Activated CD4-positive, alpha-beta T cell treated with anti-CD3 and anti-CD28 coated beads, Interleukin-2, amount 50 U/mL, for 4 hours (primary cell): ENCODE measurements at places on chromosomes 16 and 17.

DNA sequence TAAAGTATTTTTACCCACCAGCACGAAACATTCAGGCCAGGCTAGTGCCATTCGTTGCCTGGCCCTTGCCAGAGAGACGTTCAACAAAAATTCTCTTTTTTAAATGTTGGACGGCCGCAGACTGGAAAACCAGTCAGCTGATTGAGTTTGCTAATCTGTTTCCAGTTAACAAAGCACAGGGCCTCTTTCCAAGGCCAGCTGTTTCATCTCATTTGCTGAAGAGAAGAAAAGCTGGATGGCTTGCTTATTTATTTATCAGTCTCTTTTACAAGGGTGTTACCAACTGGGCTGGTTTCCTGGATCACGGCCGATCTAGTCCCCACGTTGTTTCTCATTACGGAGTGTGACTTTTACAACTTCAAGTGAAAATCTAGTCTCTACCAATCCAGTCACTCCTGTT, 418.7 kb upstream of the DYNLRB2 start:
- DNase-seq, result no peak

- peak; percentile 65 for DNase-seq
Observed at GRCh38 chr17:63425483-63425882, 20.6 kb downstream of the CYB561 start.

DNA sequence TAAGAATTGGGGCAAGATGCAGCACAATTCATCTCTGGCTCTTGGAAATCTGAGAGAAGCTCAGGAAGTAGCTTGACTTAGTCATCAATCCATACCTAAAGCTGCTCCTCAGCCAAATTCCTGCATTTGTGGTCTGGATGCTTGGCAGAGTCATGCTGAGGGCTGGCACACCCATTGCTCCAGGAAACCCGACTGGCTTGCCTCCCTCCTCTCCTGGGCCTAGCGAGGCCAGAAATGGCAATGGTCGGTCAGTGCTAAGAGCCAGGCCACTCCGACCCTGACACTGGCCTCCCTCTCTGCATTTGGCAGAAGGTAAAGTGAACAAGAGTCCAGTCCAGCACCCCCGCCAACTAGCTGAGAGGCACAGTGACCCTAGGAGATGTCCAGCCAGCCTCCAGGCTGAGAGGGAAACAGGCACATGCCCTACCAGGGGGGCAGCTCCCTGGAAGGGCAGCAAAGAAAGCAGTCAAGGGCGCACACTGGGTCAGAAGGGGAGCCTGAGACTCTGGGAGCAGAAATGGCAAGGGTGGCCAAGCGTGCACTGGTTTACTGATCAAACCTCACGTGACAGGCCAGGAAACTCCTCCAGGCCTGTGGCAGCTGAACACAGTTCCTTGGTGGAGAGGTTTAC, 10.0 kb downstream of the POLDIP2 start:
- DNase-seq, result no peak

DNA sequence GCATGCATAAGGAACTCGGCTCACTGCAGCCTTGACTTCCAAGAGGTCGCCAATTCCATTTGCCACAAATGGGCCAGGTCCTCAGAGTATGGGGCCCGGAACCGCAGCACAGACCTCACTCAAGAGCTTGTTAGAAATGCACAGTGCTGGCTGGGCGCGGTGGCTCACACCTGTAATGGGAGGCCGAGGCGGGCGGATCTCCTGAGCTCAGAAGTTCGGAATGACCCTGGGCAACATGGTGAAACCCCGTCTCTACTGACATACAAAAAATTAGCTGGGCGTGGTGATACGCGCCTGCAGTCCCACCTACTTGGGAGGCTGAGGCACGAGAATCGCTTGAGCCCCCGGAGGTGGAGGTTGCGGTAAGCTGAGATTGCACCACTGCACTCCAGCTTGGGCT, 19.6 kb upstream of the N4BP1 start:
- DNase-seq, result no peak

DNA sequence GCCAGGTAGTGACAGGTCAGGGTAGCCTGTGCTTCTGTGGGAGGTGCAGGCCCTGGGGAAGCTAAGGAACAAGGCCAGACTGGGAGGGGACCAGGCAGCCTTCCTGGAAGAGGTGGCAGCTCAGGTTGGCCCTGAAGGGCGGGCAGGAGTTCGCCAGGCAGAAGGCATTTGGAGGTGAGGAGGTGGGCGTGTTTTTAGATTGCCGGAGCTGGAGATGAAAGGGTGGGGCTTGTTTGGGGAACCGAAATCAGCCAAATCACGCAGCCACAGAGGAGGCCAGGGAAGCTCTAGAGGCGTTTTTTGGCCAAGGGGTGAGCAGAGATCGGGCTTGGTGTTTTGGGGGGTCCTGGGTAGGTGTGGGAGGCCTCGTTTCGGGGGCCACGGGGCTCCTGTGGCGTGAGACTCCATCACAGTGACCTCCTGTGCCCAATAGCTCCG, 7.6 kb downstream of the ADCY7 start:
- DNase-seq, result peak; percentile 26

DNA sequence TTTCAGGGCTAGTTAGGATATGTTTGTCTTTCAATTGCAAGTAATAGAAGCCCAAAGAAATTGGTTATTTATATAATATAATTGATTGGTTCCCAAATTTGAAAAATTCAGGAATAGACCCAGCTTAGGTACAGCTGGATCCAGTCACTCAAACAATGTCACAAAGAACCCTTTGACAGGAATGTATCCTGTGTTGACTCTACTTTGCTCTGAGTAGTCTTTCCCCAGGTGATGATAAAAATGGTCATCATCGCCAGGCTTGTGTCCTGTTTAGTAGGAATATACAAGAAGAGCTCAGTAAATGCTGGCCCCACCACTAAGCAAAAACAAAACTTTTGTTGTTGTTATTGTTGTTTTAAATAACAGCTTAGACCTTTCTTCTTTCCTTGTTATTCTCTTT, 35.0 kb downstream of the MAPT start:
- DNase-seq, result no peak
